ENCODE measurements at places on chromosomes 2 and 18. TPM values are rescaled to one million over a fixed set of nuclear protein-coding genes. Genes with fewer than 3 reads are reported as not detected.

STPG4 gene
- total RNA-seq, result 1.00 TPM

UPP2 gene
- total RNA-seq, result 0.27 TPM

NPPC gene
- 2.0 TPM for total RNA-seq

DLGAP1 gene
- total RNA-seq, result 78.1 TPM

MGAT4A gene
- 69.4 TPM for total RNA-seq

PTCD3 gene
- total RNA-seq, result 124 TPM

CTDP1 gene
- 10.4 TPM for total RNA-seq

TSPYL6 gene
- total RNA-seq, result 0.18 TPM

CCDC85A gene
- total RNA-seq, result 25.3 TPM

APOB gene
- 1.1 TPM for total RNA-seq

NOSTRIN gene
- total RNA-seq, result 8.7 TPM

IFT172 gene
- total RNA-seq, result 48.3 TPM

RFTN2 gene
- total RNA-seq, result 50.2 TPM

TEX44 gene
- total RNA-seq, result not detected

CXCR4 gene
- total RNA-seq, result 110 TPM

PLEKHH2 gene
- 12.2 TPM for total RNA-seq

CABLES1 gene
- 7.0 TPM for total RNA-seq

KANSL1L gene
- 87.2 TPM for total RNA-seq

HDAC4 gene
- total RNA-seq, result 38.8 TPM

FAM237A gene
- total RNA-seq, result not detected

IL18R1 gene
- total RNA-seq, result 0.09 TPM

ANKRD62 gene
- 0.18 TPM for total RNA-seq

FAP gene
- total RNA-seq, result 24.0 TPM

TGOLN2 gene
- 39.5 TPM for total RNA-seq

LONRF2 gene
- 36.1 TPM for total RNA-seq

SPDYA gene
- total RNA-seq, result 2.7 TPM

VSNL1 gene
- total RNA-seq, result 14.0 TPM

NAT8 gene
- total RNA-seq, result not detected

IL36B gene
- total RNA-seq, result not detected

EN1 gene
- 5.4 TPM for total RNA-seq

TBR1 gene
- total RNA-seq, result 0.64 TPM

CUL3 gene
- 104 TPM for total RNA-seq

DUSP19 gene
- 5.9 TPM for total RNA-seq

L3MBTL4 gene
- total RNA-seq, result 2.9 TPM

Data from cerebellum (tissue), 4 donors.